ENCODE measurements at places on chromosomes 5 and 9. TPM values are rescaled to one million over a fixed set of nuclear protein-coding genes. Genes with fewer than 3 reads are reported as not detected.
A peak's percentile ranks its signal among the peaks of the same experiment; 100 is the strongest.

GRCh38 chr9:71704796-71705195 lies 63.5 kb downstream of the CEMIP2 start:
- no peak for DNase-seq

GRCh38 chr5:169655353-169655752 lies 18.3 kb downstream of the DOCK2 start:
- no peak for DNase-seq

GRCh38 chr9:69965416-69966145 lies 78.1 kb upstream of the MAMDC2 start:
- DNase-seq: no peak

- no peak for DNase-seq
These were observed 29.6 kb upstream of the MLLT3 start for GRCh38 chr9:20651939-20652338.

- peak; percentile 83 for DNase-seq
These were observed 118.0 kb downstream of the VAV2 start for GRCh38 chr9:133874060-133874657.

GRCh38 chr9:133888048-133888808 lies 103.9 kb downstream of the VAV2 start:
- DNase-seq: no peak

The GTF3C4 gene
- total RNA-seq: 26.6 TPM

The HTR1A gene
- 0.13 TPM for total RNA-seq

The MLANA gene
- not detected for total RNA-seq

The SPINK7 gene
- not detected for total RNA-seq

The SUSD3 gene
- 3.1 TPM for total RNA-seq

The TARS1 gene
- total RNA-seq: 119 TPM

The PCDHB3 gene
- 21.6 TPM for total RNA-seq
